GM12864 (cell line): ENCODE measurements at places on chromosomes 1 and 21.

GRCh38 chr1:198623752-198624647 lies 14.8 kb upstream of the PTPRC start:
- peak; percentile 57 for DNase-seq

- DNase-seq = no peak
Measured at GRCh38 chr1:41864471-41865040, 54.2 kb downstream of the HIVEP3 start.

- DNase-seq = no peak
Measured at GRCh38 chr1:78950826-78951225, 55.7 kb downstream of the ADGRL4 start.

GRCh38 chr1:247557926-247558674 lies 9.2 kb downstream of the GCSAML start:
- no peak for DNase-seq

DNA sequence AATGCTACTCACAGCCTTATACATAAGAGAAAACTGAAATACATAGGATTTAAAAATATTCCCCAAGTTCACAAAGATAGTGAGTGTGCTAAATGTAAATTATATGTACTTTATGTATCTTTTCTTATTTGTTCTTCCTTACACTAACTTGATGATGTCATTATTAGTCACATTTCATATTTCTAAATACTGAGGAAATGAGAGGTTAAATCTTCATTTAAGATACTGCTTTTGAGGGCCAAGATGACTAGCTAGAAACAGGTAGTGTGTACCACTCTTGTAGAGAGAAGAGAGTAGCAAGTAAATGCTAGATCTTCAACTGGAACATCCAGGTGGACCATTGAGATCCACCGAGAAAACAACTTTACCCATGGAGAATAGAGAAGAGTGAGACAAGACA lies 29.8 kb downstream of the PYHIN1 start:
- DNase-seq = no peak

- no peak for DNase-seq
Measured at GRCh38 chr21:28427394-28428022, 565.2 kb downstream of the LTN1 start.

GRCh38 chr1:30274173-30274970 lies 449.0 kb downstream of the MATN1 start:
- no peak for DNase-seq

DNA sequence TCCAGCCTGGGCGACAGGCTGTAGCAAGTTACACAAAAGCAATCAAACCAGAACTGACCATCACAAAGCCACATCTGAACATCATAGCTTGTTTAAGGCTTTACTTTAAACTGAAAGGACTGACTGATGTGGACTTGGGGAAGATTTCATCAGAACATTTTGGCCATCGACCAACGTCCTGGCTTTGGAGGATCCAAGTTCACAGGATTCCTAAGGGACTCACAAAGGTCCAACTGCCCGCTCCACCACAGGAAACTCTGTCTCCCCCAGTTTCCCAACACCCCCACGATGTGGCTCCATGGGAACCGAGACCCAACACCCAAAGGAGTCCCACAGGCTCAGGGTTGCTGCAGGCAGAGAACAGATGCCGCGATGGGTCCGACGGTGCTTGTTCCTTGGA lies 9.3 kb downstream of the SSU72 start:
- no peak for DNase-seq

DNA sequence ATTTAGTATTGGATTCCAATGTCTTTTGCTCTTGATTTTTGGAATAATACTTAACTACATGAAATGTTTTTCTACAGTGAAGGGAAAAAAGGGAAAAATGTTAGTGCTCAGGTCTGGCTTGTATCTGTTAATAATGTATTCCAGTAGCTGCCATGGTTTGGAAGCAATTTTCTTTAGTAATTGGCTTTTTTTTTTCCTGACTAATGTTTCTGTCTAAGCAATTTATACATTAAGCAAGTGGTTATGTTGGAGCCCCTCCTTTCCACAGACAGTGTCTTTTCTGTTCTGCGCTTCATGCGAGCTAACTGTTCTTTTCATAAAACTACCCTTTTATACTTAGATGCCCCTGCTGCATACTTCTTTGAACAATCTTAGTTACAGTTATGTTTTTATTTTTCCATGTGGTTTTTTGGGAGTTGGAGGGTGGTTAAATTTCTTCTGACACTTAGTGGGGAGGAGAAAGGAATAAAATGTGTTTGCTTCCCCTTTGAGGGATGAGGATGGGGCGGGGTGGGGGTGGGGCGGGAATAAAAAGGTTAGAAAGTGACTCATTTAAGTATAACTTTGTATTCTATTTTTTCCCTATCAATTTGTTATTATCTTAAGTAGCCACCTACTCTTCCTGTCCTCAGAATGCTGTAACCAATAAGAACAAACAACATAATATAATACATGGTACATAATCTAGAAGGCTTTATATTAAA lies 83.1 kb downstream of the CLIC4 start:
- DNase-seq = no peak

GRCh38 chr1:239662950-239663349 lies 276.6 kb downstream of the CHRM3 start:
- DNase-seq = no peak

DNA sequence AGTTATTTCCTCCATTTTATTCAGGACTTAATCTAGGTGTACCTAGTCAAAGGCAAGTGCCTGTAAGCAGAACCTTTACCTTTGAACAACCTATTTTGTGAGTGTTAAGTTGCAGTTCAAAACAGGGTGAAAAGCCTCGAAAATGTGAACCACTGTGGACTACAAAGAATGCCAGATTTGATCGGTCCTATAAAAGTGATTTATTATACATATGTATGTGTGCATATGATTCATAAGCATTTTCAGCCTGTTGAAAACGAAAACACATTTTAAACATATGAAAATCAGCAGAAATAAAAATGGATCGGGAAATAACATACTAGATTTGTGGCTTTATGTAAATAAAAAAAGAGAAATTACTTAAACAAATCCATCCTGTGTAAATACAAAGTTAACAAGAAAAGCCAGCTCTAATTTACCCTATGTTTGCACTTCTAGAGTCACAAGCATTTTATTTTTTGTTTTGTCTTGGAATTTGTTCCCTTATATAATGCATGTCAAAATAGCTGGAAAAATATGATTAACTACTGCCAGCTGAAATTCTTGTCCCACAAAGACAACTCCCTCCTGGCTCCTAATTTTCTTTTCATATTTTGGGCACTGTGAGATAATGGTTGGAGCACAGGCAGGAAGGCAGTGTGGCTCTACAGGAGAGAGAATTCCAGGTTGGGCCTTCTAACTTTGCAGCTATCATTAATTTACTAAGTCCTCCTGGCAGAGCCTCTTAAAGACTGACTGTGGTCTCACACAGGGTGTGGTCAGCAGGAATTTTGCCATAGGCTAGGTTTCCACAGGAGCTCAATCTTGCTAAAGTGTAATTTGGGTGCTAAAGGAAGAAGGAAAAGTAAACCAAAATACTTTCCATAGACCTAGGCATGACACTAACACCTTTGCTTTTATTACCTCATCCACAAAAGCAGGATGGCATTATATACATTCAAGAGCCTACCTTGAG lies 70.2 kb upstream of the CDC42BPA start:
- DNase-seq = no peak

- no peak for DNase-seq
Measured at GRCh38 chr1:182806015-182806678, 16.6 kb downstream of the NPL start.

DNA sequence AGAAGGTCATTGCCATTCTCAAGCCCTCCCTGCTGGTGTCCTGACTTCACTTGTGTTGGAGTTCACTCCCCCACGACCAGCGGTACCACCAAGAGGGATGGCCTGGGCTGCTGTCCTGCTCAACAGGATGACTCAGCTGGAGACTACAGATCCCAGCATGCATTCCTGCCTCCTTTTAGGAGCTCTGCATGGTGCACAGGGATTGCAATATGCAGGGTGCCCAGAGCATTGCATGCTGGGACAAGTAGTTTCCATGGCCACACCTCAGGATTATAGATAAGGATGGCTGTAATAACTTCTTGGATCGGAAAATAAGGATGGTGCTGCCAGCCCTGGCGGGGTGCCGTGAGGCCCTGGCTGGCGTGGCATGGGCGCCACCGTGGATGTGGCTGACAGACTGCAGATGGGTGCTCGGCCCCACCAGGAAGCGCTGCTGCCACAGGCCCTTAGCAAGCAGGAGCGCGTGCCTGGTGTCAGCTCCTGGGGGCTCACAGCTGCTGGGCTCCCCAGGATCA lies 150.0 kb downstream of the CASZ1 start:
- DNase-seq = no peak

DNA sequence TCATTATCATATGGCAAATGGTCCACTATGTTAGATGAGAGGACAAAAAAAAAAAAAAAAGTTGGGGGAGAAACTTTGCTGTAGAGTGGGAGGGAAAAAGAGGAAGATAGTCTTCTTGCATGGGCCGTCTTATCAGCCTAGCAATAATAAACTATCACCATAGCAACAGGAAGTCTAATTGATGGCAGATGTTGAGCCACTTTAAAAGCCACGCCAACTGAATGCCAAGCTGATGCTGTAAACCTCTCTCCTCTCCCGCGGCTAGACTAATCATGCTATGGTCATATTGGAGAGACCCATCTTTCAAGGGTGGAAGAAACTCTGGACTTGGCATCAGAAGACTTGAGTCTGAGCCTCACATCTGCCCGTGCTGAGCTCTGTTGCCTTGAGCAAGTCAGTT lies 122.2 kb upstream of the HOOK1 start:
- DNase-seq = no peak

DNA sequence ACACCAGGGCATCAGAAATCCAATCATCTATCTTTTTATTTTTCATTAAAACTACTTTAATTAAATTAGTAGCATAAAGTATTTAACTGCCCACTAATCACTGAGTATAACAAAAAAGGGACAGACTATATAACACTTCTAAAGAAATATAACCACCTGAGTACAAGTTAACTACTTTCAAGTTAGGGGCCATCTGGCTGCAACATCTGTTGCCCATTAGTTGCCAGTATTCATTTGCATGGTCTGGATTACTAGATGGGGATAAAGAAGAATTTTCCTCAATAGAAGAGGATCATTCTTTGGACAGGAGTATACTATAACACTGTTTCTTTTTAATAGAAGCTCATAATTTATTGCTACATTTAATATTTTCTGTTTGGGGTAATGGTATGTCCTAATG lies 446.4 kb downstream of the AMY1C start:
- DNase-seq = no peak

- DNase-seq = no peak
Measured at GRCh38 chr1:72253132-72253531, 29.2 kb downstream of the NEGR1 start.

- no peak for DNase-seq
Measured at GRCh38 chr1:41696381-41696780, 211.9 kb upstream of the EDN2 start.

GRCh38 chr1:210384625-210385024 lies 55.9 kb downstream of the HHAT start:
- DNase-seq = no peak

- no peak for DNase-seq
Measured at GRCh38 chr1:26395754-26396153, 14.9 kb upstream of the LIN28A start.

- DNase-seq = peak; percentile 55
Measured at GRCh38 chr1:113784104-113784779, 25.0 kb upstream of the PHTF1 start.

- no peak for DNase-seq
Measured at GRCh38 chr1:42484382-42484781, 21.3 kb downstream of the CCDC30 start.

DNA sequence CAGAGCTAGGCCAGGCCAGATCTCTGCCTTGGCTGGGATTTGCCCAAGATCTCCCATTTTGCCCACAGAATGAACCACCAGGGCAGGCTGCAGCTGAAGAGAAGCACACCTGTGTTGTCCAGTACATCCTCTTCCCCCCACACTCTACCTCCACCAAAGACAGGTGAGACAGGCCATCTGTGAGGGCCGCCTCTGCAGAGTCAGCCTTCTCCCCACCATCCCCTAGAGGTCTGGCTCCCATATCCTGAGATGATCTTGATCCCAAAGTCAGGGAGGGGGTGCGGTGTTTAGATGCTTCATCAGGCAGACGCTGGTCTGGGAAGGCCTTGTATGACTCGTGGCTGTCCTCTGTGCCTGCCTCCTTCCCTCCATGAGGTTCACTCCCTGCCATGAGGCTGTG lies 28.7 kb downstream of the HYI start:
- DNase-seq = no peak

GRCh38 chr1:21761052-21761451 lies 21.9 kb downstream of the USP48 start:
- no peak for DNase-seq

DNA sequence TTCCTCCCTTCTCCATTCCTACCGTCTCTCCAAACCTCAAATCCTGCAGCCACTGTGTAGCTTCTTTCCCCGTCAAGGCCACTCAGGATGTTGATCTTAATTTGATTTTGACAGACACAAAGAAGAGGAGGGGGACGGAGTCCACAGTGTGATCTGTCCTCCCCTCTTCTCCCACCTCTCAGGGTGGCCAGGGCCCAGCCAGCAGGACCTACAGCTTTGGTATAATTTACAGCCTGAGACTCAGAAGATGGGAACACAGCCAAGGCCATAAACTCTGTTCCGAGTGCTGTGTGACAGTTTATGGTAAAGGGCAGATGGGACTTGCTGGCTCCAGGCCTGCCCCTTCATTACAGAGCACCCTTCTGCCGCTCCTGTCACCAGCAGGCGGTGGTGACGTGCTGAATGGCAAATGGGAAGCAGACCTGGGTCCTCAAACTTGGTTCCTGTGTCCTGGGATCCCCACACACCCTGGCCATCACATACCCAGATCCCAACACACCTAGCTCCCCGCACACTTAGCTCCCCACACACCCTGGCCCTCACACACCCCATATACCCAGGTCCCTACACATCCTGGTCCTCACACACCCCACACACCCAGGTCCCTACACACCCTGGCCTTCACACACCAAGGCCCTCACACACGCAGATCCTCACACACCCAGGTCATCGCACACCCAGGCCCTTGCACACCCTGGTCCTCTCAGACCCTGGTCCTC lies 71.6 kb downstream of the CD2 start:
- DNase-seq = no peak

- DNase-seq = no peak
Measured at GRCh38 chr1:223271085-223271781, 92.7 kb downstream of the SUSD4 start.

DNA sequence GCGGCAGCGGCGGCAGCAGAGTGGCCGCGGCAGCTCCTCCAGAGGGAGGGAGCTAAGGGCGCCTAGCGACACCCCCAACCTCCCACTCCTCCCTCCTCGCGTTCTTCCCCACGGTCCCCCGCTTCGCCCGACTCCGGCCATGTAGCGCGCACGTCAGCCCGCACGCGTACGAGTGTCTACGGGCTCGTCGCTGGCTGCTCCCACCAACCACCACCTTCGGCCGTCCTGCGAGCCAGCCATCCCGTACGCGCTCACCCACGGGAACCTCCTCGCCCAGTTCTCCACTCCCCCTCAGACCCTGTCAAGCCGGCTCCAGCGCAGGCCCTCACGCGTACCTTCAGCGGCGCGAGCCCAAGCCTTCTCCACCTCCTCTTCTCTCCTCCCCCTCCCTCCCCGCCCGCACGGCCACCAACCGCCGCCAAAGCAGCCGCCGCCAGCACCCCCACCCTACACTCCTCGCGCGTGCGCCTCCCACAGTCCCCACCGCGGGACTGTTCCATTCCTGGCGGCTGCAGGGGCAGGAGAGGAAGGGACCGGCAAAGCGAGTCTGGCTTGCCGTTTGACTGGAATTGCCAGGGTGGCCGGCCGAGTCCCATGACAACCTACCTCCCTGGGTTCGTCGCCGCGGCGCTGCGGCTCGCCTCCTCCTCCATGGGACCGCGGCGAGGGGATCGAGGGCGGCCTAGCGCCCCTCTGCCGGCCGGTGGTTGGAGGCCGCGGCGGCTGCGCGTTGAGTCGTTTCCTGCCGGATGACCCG lies at the start of gene YY1AP1:
Gene YY1AP1 (minus strand): TSS at position 451 of the 757 bp plus-strand sequence. CDS start 8,338 bp downstream, outside the sequence.
- peak; percentile 66 for DNase-seq
